Natural killer cell (primary cell): ENCODE measurements at places on chromosomes 4 and X.

GRCh38 chrX:69076088-69076487 lies 89.2 kb downstream of the PJA1 start:
- H3K27me3 ChIP-seq: no peaks in the 10 kb centered on the region
- H3K4me1 ChIP-seq: no peaks in the 10 kb centered on the region
- H3K36me3 ChIP-seq: no peaks in the 10 kb centered on the region
- no peak overlapping the region for H3K27ac ChIP-seq
- H3K4me3 ChIP-seq: no peak overlapping the region
- DNase-seq: no peak

DNA sequence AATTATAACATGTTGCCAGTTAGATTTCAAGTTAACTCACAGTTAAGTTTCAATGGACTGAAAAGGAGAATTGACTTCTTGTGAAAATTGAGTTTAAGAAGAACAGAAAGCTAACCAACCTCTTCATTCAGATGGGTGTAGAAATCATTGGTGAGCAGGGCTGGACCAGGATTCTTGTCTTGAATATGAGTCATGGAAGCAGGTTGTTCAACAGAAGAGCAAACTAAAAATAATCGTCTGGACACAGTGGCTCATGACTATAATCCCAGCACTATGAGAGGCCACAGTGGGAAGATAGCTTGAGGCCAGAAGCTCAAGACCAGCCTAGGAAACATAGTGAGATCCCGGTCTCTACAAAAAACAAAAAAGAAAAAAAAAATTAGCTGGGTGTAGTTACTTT lies 98.2 kb downstream of the ARSJ start:
- no peaks in the 10 kb centered on the region for H3K4me1 ChIP-seq
- no peaks in the 10 kb centered on the region for H3K36me3 ChIP-seq
- no peaks in the 10 kb centered on the region for H3K27me3 ChIP-seq
- no peak for DNase-seq
- H3K4me3 ChIP-seq: no peak overlapping the region

- H3K27me3 ChIP-seq: no peaks in the 10 kb centered on the region
- H3K4me1 ChIP-seq: peaks cover 19% of the 10 kb centered on the region
- no peak overlapping the region for H3K27ac ChIP-seq
- H3K36me3 ChIP-seq: no peaks in the 10 kb centered on the region
Measured at GRCh38 chrX:133921764-133922389, 63.5 kb downstream of the GPC3 start.

DNA sequence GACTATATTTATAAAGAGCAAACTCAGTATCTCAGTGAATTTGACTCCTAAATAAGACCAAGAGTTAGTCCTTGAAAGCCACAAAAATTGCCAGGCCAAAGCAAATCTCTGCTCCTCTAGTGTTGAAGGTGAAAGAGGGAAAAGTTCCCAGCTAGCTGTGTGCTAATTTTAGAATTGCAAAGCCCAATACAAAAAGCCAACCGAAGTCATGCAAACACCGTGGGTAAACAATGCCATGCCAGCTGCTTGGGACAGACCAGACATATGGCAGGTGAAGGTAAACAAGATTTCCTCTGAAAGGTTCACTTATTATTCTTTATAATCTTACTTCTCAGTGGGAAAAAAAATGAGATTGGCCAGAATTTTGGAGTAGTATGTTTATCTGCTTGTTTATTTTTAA lies 80.5 kb upstream of the LNX1 start:
- H3K4me3 ChIP-seq: no peak overlapping the region
- no peak overlapping the region for H3K27ac ChIP-seq
- DNase-seq: no peak
- H3K36me3 ChIP-seq: no peaks in the 10 kb centered on the region
- no peaks in the 10 kb centered on the region for H3K27me3 ChIP-seq
- peaks cover 6% of the 10 kb centered on the region for H3K4me1 ChIP-seq

- H3K27ac ChIP-seq: no peak overlapping the region
- DNase-seq: no peak
- H3K27me3 ChIP-seq: no peaks in the 10 kb centered on the region
- H3K36me3 ChIP-seq: no peaks in the 10 kb centered on the region
Measured at GRCh38 chrX:51215266-51215665, 117.4 kb upstream of the NUDT10 start.

DNA sequence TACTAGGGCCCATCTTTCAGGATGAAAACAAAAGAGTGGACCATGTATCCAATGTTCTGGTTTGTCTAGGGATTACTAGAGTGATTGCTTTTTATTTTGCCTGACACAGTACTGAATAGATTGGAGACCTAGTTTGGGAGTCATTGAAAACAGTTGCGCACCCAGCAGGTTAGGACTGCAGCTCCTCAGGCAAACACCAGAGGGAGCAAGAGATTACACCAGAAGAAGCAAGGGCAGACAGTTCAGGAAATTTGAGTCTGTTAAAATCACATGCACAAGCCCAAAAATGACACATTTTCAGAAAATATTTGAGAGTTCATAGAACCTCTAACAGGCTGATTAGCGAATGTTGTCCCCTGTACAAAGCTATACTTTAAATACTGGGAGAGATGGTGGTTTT lies 55.6 kb downstream of the CYLC1 start:
- H3K27me3 ChIP-seq: no peaks in the 10 kb centered on the region
- no peak overlapping the region for H3K4me3 ChIP-seq
- no peak for DNase-seq
- H3K27ac ChIP-seq: no peak overlapping the region
- H3K36me3 ChIP-seq: no peaks in the 10 kb centered on the region
- no peaks in the 10 kb centered on the region for H3K4me1 ChIP-seq
